ENCODE measurements at places on chromosomes 12 and 14. TPM values are rescaled to one million over a fixed set of nuclear protein-coding genes. Genes with fewer than 3 reads are reported as not detected.

The KLRG1 gene
- total RNA-seq = 0.69 TPM

DNA sequence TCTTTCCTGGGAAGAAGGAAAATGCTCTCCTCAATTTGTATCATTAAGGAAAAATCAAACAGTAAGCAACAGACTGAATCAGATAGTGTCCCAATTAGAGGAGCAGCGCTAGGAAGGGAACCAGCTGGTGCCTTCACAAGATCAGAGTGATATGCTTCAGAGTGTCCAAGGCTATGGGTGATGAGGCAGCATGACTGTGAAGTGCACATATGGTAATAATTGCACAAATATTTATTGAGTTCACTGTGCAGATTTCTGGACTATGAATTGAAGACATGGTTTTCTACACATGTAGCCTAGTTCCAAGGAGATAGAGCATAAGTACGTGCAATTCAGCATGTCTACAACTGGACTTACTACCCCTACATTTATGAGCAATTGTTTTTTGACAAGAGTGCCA, 78.8 kb upstream of the EVL start:
- DNase-seq = no peak

- DNase-seq = no peak
Observed at GRCh38 chr12:4116251-4117111, 157.1 kb upstream of the CCND2 start.

GRCh38 chr14:80978403-80978802, 23.0 kb downstream of the TSHR start:
- DNase-seq = no peak

- no peak for DNase-seq
Observed at GRCh38 chr14:31263485-31264133, 56.0 kb upstream of the HECTD1 start.

All from activated T-helper 1 cell treated with anti-CD3 and anti-CD28 coated beads, Interleukin-12 subunit alpha, Interleukin-12 subunit beta, Interleukin-2, Interleukin-4 antibody, amounts not matched to agents 30 ng/mL and 10 ng/mL and 1 ng/mL, durations not matched to agents 14 hours and 24 hours and 36 hours (primary cell).